ENCODE measurements at places on chromosomes 13 and 19. TPM values are rescaled to one million over a fixed set of nuclear protein-coding genes. Genes with fewer than 3 reads are reported as not detected.

Gene POU2F2
- 69.4 TPM for total RNA-seq

Gene CEACAM20
- total RNA-seq, result not detected

Gene TTC9B
- not detected for total RNA-seq

Gene KCNK6
- total RNA-seq, result not detected

Gene CACNA1A
- not detected for total RNA-seq

Gene CHAF1A
- total RNA-seq, result 50.7 TPM

Gene DAND5
- total RNA-seq, result 0.52 TPM

Gene FFAR2
- total RNA-seq, result not detected

Gene KIR3DL1
- not detected for total RNA-seq

Gene OR7D2
- total RNA-seq, result not detected

Gene KLK2
- total RNA-seq, result 0.11 TPM

Gene PRR12
- total RNA-seq, result 12.8 TPM

Gene LILRA6
- not detected for total RNA-seq
